ENCODE measurements at places on chromosomes 11 and 22.

DNA sequence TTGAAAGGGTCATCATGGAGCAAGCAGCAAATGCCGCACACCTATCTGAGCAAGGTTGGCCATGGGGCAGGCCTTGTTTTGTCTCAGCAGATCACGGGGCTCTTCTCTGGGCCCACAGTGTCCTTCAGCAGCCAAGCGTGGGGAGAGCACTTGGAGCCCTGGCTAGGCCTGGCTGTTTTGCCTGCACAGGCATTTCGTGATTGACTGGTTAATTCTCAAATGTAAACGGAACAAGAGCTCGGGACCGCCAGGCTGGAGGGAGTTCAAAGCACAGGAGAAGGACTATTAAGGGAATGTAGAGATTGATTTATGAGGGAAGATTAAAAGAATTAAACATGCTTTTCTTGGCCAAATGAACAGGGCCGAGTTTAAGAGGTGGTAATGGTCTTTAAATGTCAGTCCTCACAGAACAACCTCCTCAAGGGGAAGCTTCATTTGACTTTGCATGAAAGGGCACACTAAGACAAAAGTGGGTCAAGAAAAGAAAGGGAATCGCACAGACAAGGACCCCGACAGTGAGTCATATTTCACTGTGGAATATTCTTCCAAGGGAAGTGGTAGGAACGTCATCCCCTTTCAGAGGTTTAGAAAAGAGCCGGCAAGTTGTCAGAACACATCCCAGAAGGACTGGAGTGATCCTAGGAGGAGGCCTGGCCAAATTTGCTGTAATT is 20.7 kb downstream of the SPON1 start:
- no peaks in the 10 kb centered on the region for H3K27me3 ChIP-seq
- no peaks in the 10 kb centered on the region for H3K4me1 ChIP-seq
- no peak overlapping the region for H3K4me3 ChIP-seq
- no peak overlapping the region for H3K27ac ChIP-seq

- H3K27ac ChIP-seq: peak overlapping the region; percentile 92
- peaks cover 90% of the 10 kb centered on the region for H3K36me3 ChIP-seq
- peak overlapping the region; percentile 48 for H3K4me3 ChIP-seq
- DNase-seq: peak; percentile 64
Observed at GRCh38 chr22:30940685-30941362, 27.8 kb downstream of the MORC2 start.

DNA sequence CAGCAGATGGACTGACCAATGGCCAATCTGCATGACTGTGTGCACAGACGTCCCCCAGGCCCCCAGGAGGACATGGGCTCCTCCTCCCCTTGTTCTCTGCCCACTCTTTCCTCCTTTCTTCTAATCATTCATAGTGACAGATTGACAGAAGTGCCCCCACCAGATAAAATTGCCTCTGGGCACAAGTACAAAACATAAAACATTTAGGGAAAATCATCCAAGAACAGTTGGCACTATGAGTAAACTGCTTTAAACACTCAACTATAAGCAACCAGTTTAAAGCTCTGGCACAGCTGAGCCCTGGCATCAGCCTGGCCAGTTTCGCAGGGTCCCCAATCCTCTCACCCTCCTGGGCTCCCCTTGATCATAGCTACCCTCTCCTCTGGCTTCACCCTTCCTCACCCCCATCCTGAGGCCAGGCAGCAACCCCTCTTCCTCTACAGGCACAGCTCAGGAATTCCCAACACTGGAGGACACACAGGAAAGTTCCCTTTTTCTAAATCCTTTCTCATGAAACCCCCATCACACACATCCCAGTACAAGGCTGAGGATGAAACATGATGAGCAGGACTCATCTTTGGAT is 232.9 kb downstream of the BUD13 start:
- DNase-seq: no peak
- H3K27me3 ChIP-seq: peaks cover 12% of the 10 kb centered on the region

DNA sequence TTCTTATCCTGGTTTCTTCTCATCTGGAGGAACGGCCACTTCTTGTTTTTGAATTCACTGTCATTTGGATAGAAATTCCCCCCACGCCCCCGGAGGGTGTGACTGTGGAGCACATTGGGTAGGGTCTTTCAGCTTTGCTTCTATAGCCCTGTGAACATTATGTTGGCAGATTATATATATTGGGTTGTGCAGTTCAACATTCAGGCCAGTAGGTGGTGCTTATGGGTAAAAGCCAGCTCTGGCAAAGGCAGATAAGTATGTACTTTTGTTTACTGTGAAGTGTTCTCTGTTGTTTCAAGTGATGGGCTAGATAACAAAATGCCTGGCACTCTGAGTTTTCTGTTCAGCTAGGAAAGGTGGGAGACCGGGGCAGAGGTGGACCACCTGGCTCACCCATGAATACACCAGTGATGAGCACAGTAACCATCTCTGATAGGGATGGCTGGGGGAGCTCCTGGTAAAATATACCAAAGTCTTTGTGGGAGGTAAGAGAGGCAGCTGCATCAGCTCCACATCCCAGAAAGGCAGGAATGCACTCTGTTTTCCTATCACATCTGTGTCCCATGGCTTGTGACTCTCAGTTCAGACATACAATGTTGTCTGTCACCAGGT is 1348.2 kb upstream of the RAG2 start:
- H3K36me3 ChIP-seq: no peaks in the 10 kb centered on the region
- H3K27me3 ChIP-seq: no peaks in the 10 kb centered on the region
- no peak for DNase-seq

DNA sequence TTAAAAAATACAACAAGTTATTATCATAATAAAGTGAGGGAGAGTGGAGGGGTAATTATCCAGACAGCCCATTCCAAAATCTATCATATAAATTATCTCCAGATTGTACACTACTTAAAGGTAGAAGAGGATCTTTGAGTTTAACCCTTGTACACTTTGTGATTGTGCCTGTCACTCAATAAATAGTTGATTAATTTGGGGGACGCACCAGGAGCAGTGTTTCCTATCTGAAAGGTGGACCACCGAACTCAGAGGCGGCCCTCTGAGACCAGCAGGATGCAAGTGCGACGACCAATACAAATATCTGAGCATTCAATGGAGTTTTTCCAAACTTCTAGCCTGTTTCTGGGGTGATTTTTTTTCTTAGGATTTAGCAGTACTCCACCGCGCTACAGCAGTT is 1.1 kb upstream of the CECR2 start:
- H3K4me1 ChIP-seq: peaks cover 24% of the 10 kb centered on the region
- peaks cover 64% of the 10 kb centered on the region for H3K27me3 ChIP-seq
- no peak overlapping the region for H3K27ac ChIP-seq
- H3K4me3 ChIP-seq: peak overlapping the region; percentile 62
- no peaks in the 10 kb centered on the region for H3K36me3 ChIP-seq
- no peak for DNase-seq

GRCh38 chr11:97516688-97517087 is 1126.9 kb downstream of the JRKL start:
- H3K27me3 ChIP-seq: no peaks in the 10 kb centered on the region
- no peaks in the 10 kb centered on the region for H3K4me1 ChIP-seq
- H3K27ac ChIP-seq: no peak overlapping the region
- no peak overlapping the region for H3K4me3 ChIP-seq

DNA sequence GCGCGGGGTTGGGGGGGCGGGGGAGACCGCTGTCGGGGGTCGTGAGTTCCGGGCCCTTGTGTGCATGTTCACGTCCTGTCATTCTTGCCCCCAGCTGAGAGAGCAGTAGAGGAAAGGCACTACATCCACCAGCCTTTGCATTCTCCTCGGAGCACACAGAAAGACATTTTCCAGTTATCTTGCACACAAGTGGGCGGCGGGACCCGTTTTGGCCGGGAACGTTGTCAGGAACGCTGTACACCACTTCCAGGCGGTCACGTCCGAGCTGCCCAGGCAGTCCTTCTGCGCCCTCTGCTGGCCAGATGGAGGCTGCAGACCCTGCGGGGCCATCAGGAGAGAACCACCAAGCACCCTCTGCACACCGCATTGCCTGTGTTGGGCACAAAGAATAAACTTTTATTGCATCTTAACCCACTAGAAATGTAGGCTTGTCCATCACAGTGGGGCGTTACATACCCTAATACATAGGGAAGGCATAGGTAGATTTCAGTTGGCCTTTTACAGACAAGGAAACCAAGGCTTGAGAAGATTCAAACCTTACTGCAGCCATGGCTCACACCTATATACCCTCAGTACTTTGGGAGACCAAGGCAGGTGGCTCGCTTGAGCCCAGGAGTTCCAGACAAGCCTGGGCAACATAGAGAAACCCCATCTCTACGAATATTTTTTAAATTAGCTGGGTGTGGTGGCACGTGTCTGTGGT is 2.8 kb upstream of the CDKN1C start:
- H3K4me3 ChIP-seq: no peak overlapping the region
- H3K27me3 ChIP-seq: peaks cover 4% of the 10 kb centered on the region
- no peak overlapping the region for H3K27ac ChIP-seq
- peak; percentile 92 for DNase-seq
- no peaks in the 10 kb centered on the region for H3K36me3 ChIP-seq
- H3K4me1 ChIP-seq: peaks cover 27% of the 10 kb centered on the region

DNA sequence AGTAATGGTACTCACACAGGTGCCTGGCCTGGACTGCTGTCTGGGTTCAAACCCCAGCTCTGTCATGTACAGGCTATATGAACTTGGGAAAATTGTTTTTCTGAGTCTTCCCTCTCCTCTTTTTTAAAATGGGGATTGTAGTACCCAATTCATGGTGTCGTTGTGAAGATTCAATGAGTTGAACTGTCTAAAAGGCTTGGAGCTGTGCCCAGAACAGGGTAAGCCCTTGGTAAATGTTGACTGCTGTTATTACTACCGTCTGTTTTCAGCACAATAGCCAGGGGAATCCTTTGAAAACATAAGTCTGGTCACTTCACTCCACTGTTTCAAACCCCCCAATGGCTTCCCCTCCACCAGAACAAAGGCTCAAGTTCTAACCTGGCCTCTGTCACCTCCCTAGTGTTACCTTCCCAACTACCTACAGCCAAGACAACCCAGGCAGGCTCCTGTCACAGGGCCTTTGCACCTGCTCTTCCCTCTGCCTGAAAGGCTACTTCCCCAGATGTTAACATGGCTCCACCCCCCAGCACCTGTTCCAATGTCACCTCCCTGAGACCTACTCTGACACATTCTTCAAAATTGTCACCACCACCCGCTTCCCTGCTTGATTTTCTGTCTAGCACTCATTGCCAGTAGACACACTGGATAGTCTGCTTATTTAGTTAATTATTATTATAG is 152.8 kb downstream of the CHST1 start:
- H3K36me3 ChIP-seq: no peaks in the 10 kb centered on the region
- H3K27ac ChIP-seq: no peak overlapping the region
- peaks cover 5% of the 10 kb centered on the region for H3K27me3 ChIP-seq
- no peak overlapping the region for H3K4me3 ChIP-seq

GRCh38 chr22:50445071-50445879 is 29.6 kb downstream of the SBF1 start:
- peaks cover 80% of the 10 kb centered on the region for H3K36me3 ChIP-seq
- peak overlapping the region; percentile 90 for H3K27ac ChIP-seq
- no peak overlapping the region for H3K4me3 ChIP-seq
- peaks cover 22% of the 10 kb centered on the region for H3K4me1 ChIP-seq
- DNase-seq: no peak
- no peaks in the 10 kb centered on the region for H3K27me3 ChIP-seq

GRCh38 chr11:57649826-57650738 is at the start of gene YPEL4:
Gene YPEL4 (minus strand): TSS chr11:57649912. CDS start chr11:57647107, 2,805 bp downstream.
- peak; percentile 72 for DNase-seq
- peak within 1 kb of the TSS; percentile 67 for H3K4me3 ChIP-seq
- H3K27ac ChIP-seq: peak within 1 kb of the TSS; percentile 80
- peaks cover 39% of the 10 kb centered on the region for H3K27me3 ChIP-seq

GRCh38 chr11:76661834-76662434 is 8.6 kb downstream of the LRRC32 start:
- DNase-seq: no peak
- H3K36me3 ChIP-seq: no peaks in the 10 kb centered on the region
- H3K27ac ChIP-seq: no peak overlapping the region
- no peak overlapping the region for H3K4me3 ChIP-seq
